Caco-2 (cell line): ENCODE measurements at places on chromosomes 5 and 9. TPM values are rescaled to one million over a fixed set of nuclear protein-coding genes. Genes with fewer than 3 reads are reported as not detected.

Gene AGXT2
- 0.21 TPM in 1 of 2 replicates, not detected in the other for total RNA-seq

Gene IDNK
- total RNA-seq = 4.3 and 5.1 TPM in 2 replicates

DNA sequence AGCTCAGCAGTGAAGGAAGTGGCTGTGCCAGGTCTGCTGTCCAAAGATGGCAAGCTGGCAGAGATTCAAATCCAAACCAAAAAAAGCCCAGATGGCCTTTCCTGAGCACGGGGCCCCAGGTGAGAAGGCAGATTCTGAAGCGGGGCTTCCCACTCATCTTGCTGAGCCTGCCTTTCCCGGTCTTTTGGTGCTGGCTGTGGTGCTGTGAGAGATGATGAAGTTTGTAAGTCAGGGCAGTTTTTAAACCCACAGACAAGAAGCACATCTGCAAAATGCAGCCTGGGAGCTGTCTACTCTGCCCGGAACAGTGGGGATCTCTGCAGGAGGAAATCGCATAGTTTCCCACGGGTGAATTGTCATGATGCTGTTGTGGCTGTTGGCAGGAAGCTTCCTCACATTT, 85.0 kb upstream of the IRX4 start:
- no peak overlapping the region for H3K4me3 ChIP-seq
- H3K36me3 ChIP-seq = no peaks in the 10 kb centered on the region
- H3K4me1 ChIP-seq = no peaks in the 10 kb centered on the region
- no peak overlapping the region for H3K27ac ChIP-seq
- no peak for DNase-seq
- no peaks in the 10 kb centered on the region; the same call in 1 of the 2 replicates for H3K27me3 ChIP-seq

Gene C5orf52
- not detected in 2 replicates for total RNA-seq

GRCh38 chr9:134366223-134367031, 40.2 kb downstream of the RXRA start:
- no peak overlapping the region for H3K4me3 ChIP-seq
- peaks cover 15% of the 10 kb centered on the region for H3K4me1 ChIP-seq
- no peaks in the 10 kb centered on the region for H3K27me3 ChIP-seq

Gene HAVCR1
- 135 and 144 TPM in 2 replicates for total RNA-seq

GRCh38 chr9:90909225-90909624, 107.6 kb downstream of the SYK start:
- no peaks in the 10 kb centered on the region for H3K36me3 ChIP-seq
- H3K4me3 ChIP-seq = no peak overlapping the region
- DNase-seq = no peak
- H3K4me1 ChIP-seq = no peaks in the 10 kb centered on the region

Gene PPIC
- 46.7 and 50.6 TPM in 2 replicates for total RNA-seq

DNA sequence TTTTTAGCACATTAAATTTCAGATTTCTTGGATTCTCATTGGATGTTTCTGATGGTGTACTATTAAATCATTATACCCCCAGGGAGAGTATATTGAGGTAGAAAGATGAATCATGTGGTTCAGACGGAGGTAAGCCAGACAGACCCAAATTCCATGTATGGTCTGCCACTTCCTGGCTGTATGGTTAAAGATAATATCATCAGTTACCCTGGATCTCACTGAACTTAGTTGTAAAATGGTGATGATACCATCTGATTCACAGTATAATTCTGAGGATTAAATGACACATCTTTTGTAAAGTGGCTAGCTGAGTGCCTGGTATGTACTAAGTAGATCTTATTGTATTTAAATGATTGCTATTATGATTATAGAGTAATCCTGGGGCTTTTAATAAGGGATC, 9.3 kb downstream of the SLC27A6 start:
- no peaks in the 10 kb centered on the region for H3K4me1 ChIP-seq
- H3K27ac ChIP-seq = no peak overlapping the region
- no peak overlapping the region for H3K4me3 ChIP-seq
- H3K27me3 ChIP-seq = no peaks in the 10 kb centered on the region
- no peak for DNase-seq

Gene CCDC107
- 11.8 and 12.1 TPM in 2 replicates for total RNA-seq

Gene DMRT3
- not detected in 2 replicates for total RNA-seq

DNA sequence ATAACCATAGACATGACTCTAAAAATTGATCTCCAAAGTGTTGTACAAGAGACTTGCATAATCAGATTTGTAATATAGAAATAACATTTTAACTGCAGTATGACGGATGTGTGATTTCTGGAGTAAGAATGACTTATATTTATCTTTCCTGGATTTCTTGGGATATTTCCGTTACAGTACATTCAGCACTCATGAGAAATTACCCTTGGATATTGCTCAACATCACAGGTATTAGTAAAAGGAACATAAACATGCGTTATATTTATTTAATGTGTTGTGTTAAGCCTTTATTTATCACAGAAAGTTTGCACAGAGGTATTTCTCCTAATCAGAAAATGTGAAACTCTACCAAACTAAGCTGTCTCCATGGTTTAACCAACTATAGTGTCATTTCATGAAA, 1823.9 kb upstream of the C9orf72 start:
- no peak overlapping the region for H3K4me3 ChIP-seq
- no peaks in the 10 kb centered on the region for H3K4me1 ChIP-seq
- H3K27ac ChIP-seq = no peak overlapping the region
- DNase-seq = no peak
- no peaks in the 10 kb centered on the region for H3K27me3 ChIP-seq
- no peaks in the 10 kb centered on the region for H3K36me3 ChIP-seq

DNA sequence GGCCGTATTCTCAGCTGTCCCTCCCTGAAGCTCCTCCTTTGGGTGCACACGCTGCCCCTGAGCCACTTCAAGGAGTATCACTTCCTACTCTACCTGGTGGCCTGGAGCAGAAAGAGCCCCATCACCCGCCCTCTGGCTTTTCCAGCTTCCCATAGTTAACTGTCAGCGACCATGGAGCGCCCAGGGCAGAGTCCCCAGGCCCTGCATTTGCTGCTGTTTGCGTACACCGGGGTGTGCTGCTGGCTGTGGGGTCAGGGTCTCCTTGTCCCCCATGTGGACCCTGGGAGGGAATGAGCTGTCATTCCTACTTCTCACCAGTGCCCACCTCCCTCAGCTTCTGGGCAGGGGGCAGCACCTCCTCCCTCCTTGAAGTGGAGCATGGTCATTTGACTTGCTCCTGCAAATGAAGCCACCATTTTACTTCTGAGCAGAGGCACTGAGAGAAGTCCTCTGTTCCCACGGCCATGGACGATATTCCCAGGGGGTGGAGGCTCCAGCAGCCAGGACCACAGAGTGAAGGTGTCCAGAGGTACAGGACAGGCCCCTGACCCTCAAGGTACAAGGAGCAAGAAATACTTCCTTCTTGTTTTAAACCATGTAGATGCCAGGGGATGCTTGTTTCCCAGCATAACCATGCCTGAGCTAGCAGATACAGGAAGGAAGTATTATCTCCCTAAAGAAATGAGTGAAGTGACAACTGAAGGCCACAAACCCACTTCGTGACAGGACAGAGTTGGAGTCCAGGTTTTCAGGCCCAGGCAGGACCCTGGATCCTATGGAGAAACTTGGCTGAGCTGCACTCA, 40.6 kb upstream of the COL5A1 start:
- H3K27me3 ChIP-seq = no peaks in the 10 kb centered on the region
- H3K27ac ChIP-seq = no peak overlapping the region
- no peak for DNase-seq
- no peak overlapping the region for H3K4me3 ChIP-seq

DNA sequence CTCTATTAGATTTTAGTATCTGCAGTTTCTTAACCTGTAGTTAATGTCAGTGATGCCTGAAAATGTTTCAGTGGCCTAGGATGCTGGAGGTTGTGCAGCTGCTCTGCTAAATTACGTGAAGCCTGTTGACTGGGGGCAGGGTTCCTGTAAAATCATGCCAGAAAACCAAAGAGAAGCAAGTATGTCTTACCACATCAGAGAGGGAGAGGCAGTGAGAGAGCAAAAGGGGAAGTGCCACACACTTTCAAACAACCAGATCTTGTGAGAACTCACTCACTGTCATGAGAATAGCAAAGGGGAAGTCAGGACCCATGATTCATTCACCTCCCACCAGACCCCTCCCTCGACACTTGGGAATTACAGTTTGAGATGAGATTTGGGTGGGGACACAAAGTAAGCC, 83.9 kb upstream of the CYLC2 start:
- H3K4me1 ChIP-seq = no peaks in the 10 kb centered on the region
- no peak for DNase-seq
- no peaks in the 10 kb centered on the region for H3K27me3 ChIP-seq

GRCh38 chr9:126306071-126306647, 20.5 kb upstream of the MVB12B start:
- no peak for DNase-seq
- no peak overlapping the region for H3K4me3 ChIP-seq
- no peak overlapping the region for H3K27ac ChIP-seq
- no peaks in the 10 kb centered on the region for H3K4me1 ChIP-seq

DNA sequence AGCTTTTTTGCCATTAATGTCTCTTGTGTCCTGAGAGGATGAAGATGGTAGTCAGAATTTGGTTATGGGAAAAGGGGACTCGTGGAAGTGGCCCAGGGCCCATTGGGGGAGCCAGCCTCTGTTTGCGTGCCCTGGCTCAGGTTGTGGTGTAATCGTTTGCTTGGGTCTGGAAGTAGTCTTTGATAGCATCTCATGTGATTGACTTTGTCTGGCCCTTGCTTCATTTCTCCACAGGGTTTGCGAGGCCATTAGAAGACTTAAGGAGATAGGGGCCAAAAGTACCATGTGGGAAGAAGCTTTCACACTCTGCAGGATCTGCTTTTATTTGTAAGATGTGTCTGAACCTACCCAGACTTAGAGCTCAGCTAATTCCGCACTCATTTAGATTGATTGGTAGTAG, 114.5 kb downstream of the FGF1 start:
- no peaks in the 10 kb centered on the region for H3K4me1 ChIP-seq
- no peak for DNase-seq
- no peak overlapping the region for H3K27ac ChIP-seq

Gene BHMT2
- total RNA-seq = not detected in 2 replicates

- DNase-seq = peak; percentile 82
- H3K27me3 ChIP-seq = no peaks in the 10 kb centered on the region
- H3K4me3 ChIP-seq = no peak overlapping the region
- H3K36me3 ChIP-seq = peaks cover 5% of the 10 kb centered on the region
These were observed 71.8 kb downstream of the CAST start for GRCh38 chr5:96733771-96734500.

- no peaks in the 10 kb centered on the region for H3K27me3 ChIP-seq
- H3K4me3 ChIP-seq = no peak overlapping the region
- peaks cover 1% of the 10 kb centered on the region; the same call in 1 of the 2 replicates for H3K36me3 ChIP-seq
These were observed 70.8 kb downstream of the MACROH2A1 start for GRCh38 chr5:135328128-135328687.

DNA sequence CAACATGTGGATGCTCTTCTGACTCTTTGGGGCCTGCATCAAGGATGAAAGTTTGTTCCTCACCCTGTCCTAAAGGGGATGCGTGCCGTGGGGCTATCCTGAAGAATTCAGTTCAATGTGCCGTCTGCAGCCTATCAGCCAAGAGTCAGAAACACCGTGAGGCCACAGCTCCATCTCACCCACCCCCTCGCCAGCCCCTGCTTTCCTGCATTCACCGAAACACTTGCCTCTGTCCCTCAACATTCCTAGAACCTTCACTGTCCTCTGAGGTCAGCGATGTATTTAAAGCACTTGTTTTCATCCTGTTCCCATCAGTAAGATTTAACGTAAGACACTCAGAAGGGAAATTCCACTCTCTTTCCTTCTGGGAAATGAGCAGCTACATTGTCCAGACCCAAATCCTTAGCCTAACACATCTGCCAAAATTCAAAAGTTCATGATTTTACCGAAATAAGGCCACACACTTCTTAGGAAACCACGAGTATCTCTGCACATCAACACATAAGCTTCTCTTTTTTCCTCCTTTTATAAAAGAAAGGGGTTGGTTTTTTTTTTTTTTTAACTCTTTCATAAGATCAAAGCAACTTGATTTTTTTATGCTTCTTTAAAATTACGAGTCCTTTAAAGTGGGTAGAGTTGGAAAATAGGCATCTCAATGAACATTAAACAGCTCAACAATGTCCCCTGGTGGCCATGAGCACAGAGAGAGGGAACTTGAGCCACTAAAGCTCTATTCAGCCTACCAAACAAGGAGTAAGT, 100.7 kb downstream of the SUSD1 start:
- H3K27ac ChIP-seq = no peak overlapping the region
- DNase-seq = peak; percentile 68
- no peak overlapping the region for H3K4me3 ChIP-seq
- H3K4me1 ChIP-seq = peaks cover 46% of the 10 kb centered on the region
- H3K27me3 ChIP-seq = no peaks in the 10 kb centered on the region
- H3K36me3 ChIP-seq = no peaks in the 10 kb centered on the region; the same call in 1 of the 2 replicates

- no peak overlapping the region for H3K4me3 ChIP-seq
- no peaks in the 10 kb centered on the region for H3K27me3 ChIP-seq
- H3K36me3 ChIP-seq = no peaks in the 10 kb centered on the region
- H3K4me1 ChIP-seq = no peaks in the 10 kb centered on the region
- H3K27ac ChIP-seq = no peak overlapping the region
- no peak for DNase-seq
These were observed 49.0 kb downstream of the SGCD start for GRCh38 chr5:156375895-156376495.

Gene NR5A1
- total RNA-seq = 0.09 TPM in 1 of 2 replicates, not detected in the other

Gene CDH12
- total RNA-seq = not detected in 2 replicates

Gene PTGER4
- total RNA-seq = 0.16 TPM in 1 of 2 replicates, not detected in the other

Gene RANBP3L
- total RNA-seq = 0.20 TPM in 1 of 2 replicates, not detected in the other

Gene PKN3
- 1.6 and 2.1 TPM in 2 replicates for total RNA-seq

GRCh38 chr9:106481013-106481609, 381.9 kb upstream of the ZNF462 start:
- H3K4me3 ChIP-seq = no peak overlapping the region
- no peaks in the 10 kb centered on the region for H3K36me3 ChIP-seq
- DNase-seq = no peak
- no peaks in the 10 kb centered on the region for H3K27me3 ChIP-seq

DNA sequence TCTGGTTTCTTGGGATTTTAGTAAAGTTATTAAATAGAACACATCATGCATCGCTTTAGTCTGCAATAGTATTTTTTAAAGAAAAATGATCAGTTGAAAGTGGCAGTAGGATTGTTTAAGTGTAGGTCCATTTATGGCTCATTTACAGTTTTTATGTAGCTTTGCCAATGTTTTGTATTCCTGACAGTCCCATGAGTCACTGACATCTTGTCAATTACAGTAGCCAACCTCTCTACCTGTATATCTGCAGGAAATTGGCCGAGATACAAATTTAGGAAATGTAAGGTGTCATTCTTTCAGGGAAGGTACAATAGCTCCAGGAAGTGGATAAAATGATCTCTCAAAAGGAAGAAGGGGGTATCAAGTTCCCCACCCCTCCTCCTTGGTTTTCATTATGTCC, 47.7 kb upstream of the MTAP start:
- no peaks in the 10 kb centered on the region for H3K36me3 ChIP-seq
- no peaks in the 10 kb centered on the region for H3K4me1 ChIP-seq
- H3K27ac ChIP-seq = no peak overlapping the region
- no peak overlapping the region for H3K4me3 ChIP-seq
- H3K27me3 ChIP-seq = no peaks in the 10 kb centered on the region
- no peak for DNase-seq
